Cortex of kidney (tissue), 1 donor: ENCODE measurements at places on chromosomes 16 and 17.

- no peak for DNase-seq
Observed at GRCh38 chr17:2749784-2750181, 331 bp upstream of the CCDC92B start.

DNA sequence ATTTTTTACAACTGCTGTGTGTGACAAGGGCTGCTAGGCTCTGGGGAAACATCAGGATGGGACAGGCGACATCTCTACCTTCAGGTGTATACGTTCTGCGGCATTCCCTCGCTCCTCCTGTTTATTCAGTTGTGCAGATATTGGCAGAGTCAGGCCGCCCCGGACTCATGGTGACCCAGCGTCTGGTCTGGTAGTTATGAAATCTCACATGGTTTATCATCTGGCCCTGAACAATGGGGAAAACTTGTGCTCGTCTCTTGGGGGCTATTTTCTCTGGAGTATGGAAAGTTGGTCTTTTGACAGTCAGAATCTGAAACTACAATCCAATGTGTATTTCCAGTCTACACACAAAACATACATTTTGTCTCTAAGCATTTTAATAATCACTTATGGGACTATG lies 3.3 kb downstream of the MARCHF10 start:
- no peak for DNase-seq

DNA sequence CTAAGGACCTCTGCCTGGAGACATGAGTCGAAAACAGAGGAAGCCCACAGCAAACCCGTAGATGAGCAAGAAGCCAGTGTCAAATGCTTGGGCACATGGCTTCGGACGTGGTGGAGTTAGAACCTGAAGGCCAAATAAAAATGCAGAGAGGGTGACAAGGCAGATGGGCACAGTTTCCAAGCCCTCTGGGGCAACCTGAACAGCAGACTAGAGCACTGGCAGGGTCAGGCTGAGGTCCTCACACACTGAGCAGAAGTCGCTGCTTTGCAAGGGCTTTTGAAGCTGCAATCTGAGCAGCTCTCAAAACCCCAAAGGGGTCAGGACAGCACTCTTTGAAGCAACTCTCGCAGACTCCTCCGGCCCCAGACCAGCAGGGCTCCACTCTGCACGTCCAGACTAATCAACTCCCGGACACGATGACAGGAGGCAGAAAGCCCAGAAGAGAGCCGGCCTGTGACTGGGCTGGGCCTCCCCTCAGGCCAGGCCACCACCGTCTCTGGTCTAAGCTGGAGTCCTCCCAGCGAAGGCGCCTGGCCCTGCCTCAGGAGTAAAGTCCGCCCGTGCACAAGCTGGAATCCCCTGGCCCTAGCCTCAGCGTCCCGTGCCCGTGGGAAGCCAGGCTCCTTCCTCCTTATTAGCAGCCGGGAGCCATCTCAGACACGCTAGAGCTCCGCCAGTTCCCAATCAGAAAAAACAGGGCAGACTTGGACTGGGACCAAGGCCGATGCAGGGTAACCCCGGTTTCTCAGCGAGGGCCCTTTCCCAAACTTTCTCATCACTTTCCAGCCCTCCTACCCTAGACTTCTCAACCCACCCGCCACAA lies 924 bp downstream of the SMARCD2 start:
- DNase-seq = no peak

DNA sequence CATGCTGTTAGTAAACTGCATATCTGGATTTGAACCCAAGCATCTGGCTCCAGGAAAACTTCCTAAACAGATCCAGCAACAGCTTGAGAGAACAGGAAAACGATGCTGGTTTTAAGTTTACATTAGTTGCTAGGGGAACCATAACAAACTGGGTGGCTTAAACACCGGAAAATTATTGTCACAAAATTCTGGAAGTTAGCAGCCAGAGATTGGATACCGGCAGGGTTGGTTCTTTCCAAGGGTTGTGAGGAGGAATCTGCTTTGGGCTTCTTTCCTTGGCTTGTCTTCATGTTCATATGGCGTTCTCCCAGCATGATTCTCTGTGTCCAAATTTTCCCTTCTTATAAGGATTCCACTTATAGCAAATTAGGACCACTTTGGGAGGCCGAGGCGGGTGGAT lies 276.9 kb upstream of the TOM1L1 start:
- no peak for DNase-seq

GRCh38 chr16:78455861-78456260 lies 356.4 kb downstream of the WWOX start:
- no peak for DNase-seq

DNA sequence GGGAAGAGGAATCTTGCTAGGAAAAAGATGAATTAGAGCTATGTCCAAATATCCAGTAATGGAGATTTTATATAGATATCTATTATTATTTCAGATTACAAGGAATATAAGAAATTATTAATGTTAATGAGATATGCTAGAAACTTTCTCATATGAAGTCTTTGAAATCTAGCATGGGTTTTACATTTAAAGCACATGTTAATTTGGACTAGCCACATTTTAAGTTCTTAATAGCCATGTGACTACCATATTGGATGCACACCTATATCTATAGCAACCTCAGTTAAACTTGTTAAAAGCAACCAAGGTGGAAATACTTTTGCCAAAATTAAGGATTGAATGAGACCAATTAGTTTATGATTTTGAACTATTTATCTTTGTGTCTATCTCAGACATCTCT lies 86.7 kb upstream of the CNTNAP4 start:
- DNase-seq = no peak

GRCh38 chr17:28125526-28126378 lies 83.3 kb downstream of the NLK start:
- DNase-seq = no peak

GRCh38 chr17:411421-412120 lies 59.0 kb upstream of the RPH3AL start:
- no peak for DNase-seq

DNA sequence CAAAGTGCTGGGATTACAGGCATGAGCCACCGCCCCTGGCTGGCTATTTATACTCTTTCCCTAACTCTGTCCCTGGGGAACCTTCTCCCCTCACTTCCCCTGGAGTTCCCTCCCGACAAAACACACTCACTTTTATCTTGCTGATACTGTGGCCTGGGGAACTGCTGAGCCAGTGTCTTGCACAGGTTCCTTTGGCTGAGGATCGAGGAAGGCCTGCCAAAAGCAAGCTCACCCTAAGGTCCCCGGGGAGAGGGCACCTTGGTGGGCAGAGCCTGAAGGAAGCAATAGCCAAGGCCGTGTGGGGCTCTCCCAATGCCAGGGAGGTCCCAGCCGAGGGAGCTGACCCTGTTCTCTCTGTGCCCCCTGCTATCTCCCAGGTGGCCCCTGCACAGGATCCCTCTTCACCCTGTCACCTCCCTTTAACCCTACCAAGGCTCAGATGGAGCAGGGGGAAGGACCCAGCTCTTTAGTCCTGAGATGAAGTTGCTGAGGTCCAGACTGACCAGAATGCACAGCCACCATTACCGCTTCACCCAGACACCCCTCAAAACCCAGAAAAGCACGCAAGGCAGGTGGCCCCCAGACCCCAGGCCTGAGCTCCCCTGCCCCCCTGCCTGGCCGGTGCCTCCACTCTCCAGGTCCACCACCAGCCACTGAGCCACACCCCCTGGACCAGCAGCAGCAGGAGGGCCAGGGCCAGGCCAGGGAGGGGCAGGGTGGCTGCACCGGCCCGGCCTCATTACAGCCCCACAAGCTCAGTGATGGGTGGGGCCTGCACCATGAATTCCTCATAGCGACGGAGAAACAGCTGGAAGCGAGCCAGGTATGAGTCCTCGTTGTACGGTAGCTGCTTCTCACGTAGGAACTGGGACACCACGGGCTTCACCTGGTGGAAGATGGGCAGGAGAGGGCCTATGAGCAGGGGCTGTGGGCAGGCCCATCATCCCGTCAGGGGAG lies 5.1 kb upstream of the FDXR start:
- no peak for DNase-seq

GRCh38 chr17:40108970-40109824 lies 8.8 kb upstream of the NR1D1 start:
- DNase-seq = no peak

DNA sequence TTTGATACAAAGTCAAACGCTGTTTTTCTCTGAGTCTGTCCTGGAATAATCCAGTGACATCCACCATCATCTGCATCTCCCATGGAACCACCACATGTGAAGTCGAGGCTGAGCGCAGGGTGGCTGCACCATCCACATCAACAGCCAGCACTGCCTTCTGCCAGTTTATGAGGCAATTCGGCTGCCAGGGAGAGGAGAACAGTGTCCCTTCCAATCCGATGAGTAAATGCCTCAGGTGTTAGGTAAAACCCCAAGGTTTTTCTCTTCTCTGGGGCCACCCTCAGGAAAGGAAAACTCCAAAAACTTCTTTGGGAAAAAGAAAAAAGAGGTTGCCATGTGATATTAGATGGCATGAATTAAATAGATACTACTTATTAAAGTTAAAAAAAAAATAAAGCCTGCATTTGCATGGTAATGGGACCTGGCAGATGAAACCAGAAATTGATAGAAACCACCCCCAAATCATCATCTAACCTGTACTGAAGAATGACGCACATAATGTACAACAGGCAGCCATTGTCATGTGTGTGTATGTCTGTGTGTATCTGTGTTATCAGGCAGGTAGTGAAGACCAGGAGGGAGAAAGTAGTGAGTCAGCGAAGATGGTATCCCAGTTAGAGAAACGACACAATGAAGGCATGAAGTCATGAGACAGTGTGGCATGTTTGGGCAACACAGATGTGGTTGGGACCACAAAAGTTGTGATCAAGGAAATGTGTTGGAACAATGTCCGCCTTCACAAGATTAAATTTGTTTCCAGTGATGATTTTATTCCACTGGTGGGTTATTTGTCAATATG lies 478.7 kb downstream of the CDH13 start:
- no peak for DNase-seq

- no peak for DNase-seq
Observed at GRCh38 chr16:4947722-4948503, 10.2 kb upstream of the SEC14L5 start.

GRCh38 chr17:45314741-45315647 lies 1.8 kb downstream of the MAP3K14 start:
- no peak for DNase-seq

- no peak for DNase-seq
Observed at GRCh38 chr17:45052052-45052772, 780 bp upstream of the DCAKD start.

DNA sequence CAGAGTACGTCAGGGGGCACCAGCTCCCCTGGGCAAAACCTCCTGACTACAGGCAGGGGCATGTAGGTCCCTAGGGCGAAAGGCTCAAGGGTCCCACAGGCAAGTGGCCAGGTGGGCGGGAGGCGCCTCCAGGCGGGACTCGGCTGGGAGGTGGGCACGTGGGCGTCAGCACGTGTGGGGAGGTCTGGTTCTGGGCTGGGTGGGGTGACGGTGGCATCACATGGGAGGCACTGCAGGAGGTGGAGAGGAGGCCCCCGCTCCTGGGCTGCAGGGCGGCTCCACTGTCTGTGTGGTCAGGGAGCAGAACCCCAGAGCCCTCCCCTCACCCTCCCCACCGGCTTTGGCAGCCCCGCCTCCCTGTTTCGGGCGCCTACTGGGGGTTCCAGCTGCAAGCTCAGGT lies 52.7 kb downstream of the ACTG1 start:
- no peak for DNase-seq

GRCh38 chr17:71055128-71055527 lies 885.8 kb downstream of the KCNJ2 start:
- DNase-seq = no peak

GRCh38 chr16:3022208-3022683 lies 1.5 kb downstream of the HCFC1R1 start:
- DNase-seq = no peak

DNA sequence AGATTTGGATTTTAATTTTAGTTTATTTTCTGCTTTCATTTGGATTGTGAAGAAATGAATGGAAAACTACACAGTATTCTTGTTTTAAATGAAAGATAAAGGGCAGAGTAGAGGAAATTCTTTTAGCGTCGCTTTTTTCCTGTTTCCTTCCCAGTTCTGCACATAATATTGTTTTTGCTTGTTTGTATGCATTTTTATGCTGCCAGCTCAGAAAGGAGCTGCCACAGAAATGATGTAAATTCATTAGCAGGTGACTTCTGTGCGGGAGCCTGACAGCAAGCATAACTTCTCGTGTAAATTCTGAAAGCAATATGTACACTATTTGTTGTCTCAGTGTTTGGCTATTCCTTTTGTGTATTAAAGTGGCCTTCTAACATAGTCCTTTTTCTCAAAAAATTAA lies 234.6 kb downstream of the PHKB start:
- no peak for DNase-seq

GRCh38 chr17:42485680-42486079 lies 27.0 kb downstream of the ATP6V0A1 start:
- DNase-seq = no peak

GRCh38 chr17:81161536-81161935 lies 3.8 kb upstream of the PVALEF start:
- DNase-seq = no peak

- DNase-seq = no peak
Observed at GRCh38 chr17:2459917-2460271, 51.8 kb downstream of the METTL16 start.

GRCh38 chr16:2858245-2859025 lies 465 bp upstream of the PRSS22 start:
- DNase-seq = no peak

- DNase-seq = no peak
Observed at GRCh38 chr17:61997664-61998063, 67.4 kb downstream of the MED13 start.

GRCh38 chr17:64260886-64261285 lies 2.2 kb downstream of the TEX2 start:
- no peak for DNase-seq

DNA sequence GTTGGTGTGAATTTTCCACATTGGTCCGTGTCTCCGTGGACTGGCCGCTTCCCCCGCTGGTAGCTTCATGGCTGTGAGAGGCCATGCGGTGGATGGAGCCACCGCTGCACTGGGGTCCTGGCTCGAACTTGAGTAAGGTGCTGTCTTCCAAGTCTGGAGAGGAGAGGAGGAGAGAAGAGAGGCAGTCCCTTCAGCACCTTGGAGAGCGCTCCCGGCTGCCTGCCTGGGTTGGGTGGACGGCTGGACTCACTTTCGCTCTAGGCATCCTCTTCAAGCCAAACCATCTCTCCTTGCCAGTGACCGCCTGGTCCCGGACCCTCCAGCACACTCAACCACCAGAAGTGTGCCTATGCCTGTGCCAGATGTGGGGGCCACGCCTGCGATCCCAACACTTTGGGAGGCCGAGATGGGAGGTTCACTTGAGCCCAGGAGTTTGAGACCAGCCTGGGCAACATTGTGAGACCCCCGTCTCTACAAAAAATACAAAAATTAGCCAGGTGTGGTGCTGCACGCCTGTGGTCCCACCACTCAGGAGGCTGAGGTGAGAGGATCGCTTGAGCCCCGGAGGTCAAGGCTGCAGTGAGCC lies 6.2 kb downstream of the JPH3 start:
- DNase-seq = no peak

GRCh38 chr16:59180083-59180476 lies 446.0 kb upstream of the GOT2 start:
- DNase-seq = no peak
